CD4-positive, alpha-beta T cell treated with Interleukin-15 for 4 hours (primary cell): ENCODE measurements at places on chromosomes 2 and 18.

DNA sequence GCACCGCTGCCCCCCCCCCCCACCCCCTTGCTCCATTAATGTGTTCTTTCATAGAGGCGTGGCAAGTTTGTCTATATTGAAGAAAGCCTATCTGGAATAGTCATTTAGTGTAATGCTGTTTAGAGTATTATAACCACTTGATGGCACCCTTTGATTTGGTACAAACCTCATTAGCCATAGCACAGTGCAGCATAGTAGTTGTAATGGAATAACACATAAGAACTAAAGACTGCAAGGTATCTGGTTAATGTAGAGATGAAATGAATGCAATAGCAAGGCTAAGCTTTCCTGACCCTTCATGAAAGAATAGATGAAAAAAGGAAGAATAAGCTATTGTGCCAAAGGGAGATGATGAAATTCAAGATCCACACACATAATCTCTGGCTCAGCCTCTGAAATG lies 81.9 kb downstream of the EHBP1 start:
- DNase-seq = no peak

DNA sequence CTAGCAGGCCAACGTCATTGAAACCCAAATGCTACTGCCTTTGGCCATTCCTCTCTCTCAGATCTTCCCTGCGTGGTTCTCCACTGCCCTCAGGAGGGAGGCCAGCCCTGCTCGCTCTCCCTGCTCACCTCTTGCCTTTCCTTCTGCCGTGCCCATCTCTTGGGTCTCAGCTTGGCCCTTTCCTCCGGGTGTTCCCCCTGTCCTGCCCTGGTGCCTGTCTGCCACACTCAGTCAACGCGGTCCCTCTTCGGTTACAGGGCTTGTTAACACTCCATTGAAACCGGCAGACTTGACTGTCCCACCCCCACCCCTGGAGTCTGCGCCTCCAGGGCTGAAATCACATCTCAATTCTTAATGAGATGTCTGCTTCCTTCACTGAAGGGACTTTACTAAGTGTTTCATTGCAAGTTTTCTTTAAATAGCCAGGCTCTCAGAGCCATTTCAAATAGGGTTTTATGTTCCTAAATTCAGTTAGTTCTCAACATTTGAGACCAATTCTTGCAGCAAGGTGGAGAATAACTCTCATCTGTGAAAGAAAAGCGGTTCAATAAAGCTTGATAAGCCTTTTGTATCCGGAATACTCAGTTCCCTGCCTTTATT lies 237.6 kb downstream of the DYSF start:
- DNase-seq = no peak

DNA sequence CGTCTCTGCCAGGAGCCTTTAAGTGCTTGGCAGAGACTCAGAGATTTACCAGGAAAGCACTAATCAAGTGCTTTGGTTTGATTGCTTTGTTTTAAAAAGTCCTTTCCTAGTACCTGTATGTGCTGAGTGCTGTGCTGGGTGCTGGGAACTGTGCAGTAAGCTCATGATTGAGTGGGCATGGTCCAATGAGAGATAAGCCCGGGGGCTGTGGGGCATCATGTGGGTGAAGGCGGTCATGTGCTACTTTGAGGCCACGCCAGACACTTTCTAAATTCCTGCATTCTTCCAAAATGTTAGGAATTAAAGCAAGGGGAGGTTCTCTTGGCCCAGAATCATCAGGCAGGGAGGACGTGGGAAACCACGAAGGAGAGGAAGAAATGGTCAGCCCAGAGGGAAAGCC lies 109.0 kb downstream of the ACAA2 start:
- no peak for DNase-seq

- no peak for DNase-seq
These were observed 218 bp downstream of the DGKD start for GRCh38 chr2:233354500-233354924.

- DNase-seq = no peak
These were observed 28.5 kb upstream of the CEP68 start for GRCh38 chr2:65027616-65028244.

DNA sequence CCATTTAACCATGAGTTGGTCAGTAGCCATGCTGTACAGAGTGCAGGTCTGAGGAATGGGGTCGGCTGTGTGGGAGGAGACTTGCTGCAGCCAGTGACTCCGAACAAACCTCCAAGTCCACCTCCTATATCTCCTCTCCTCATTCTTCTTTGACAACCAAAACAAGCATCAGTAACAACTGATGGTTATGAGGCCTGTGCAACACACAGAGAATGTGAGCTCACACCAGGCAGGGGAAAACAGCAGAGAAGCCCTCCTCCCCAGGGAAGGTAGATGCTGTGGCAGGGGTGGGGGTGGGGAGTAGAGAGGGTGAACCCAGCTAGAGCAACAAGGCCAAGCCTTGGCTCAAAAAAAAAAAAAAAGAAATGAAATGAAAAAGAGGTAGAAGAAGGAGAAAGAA lies 12.3 kb upstream of the CNGA3 start:
- no peak for DNase-seq
